H54 (cell line): ENCODE measurements at places on chromosomes 5 and 9.

DNA sequence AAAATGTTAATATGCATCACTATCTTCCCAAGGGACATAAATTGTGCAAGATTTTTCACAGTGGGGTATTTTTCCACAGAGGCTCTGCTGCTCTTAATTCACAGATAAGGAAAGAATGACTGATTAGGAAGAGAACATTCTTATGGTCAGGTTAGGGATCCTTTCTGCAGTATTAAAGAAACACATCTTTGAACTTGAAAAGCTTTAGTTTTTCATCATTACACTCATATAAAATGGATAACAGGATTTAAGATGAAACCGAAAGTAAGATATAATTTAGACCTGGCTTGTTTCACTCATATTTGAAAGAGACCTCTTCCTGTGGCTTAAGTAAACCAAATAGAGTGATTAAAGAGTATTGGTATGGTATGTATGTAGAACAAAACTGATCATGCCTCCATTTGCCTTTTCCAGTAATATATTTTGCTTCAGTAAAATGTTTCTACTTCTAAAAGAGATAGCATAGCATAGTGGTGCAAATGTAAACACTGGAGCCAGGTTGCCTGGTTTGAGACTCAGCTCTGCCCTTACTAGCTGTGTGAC, 160.0 kb downstream of the PRR16 start:
- no peak for DNase-seq

DNA sequence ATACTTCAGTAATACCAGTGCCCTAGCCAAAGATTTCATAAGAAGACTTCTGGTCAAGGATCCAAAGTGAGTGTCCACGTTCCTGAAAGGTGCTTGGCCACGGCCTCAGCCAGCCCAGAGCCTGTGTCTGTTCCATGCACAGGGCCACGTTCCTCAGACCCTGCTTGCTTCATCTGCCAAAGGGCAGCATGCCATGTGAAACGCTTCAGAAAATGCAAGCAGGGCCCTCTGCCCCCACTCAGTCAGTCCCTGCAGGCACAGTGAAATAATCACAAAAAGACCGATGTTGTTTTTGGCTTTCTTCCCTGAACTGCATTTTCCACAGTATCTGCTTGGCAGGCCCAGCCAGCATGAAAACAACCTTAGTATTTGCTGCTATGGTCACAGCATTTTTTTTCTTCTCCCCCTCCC, 85.5 kb upstream of the CTSL start:
- DNase-seq, result no peak

DNA sequence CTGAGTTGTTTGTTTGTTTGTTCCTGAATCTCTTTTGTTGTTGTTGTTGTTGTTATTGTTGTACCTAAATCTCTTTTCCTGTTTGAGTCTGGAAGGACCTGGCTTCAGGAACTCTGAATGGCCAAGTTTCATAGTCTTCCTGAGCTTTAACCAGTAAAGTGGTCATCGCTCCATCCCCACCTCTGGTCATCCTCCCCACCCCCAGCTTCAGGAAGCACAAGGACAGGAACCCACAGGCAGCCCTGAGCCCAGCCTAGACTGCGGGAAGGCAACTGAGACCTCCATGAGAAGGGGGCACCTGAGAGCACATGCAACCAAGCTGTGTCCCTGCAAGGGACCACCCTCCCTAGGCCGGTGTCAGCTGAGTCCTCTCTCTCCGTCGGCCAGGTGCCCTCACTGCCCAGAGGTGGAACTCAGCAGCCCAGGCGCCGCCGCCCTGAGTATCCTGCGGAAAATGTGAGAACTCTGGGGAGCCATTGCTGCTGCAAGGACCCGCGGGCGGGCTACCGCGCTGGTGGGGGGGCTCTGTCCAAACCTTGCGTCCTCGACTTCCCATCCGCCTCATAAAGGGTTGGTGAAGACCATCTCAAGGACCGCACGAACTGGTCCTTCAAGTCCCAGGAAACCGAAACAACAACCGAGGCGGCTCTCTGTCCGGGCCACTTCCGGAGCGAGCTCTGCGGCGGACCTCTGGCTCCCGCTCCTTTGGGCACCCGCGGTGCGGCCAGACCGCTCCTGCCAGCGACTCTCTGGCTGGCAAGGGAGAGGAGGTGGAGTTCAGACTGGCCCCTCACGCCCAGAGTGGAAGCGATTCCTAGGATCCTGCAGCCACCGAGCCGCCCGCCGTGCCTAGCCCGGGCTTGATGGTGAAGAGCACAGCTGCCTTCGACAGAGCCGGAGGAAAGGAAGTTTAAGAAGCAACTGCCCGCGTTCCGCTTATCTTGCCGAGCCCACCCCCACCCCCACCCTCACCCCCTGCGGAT, 4.2 kb downstream of the BARX1 start:
- no peak for DNase-seq

DNA sequence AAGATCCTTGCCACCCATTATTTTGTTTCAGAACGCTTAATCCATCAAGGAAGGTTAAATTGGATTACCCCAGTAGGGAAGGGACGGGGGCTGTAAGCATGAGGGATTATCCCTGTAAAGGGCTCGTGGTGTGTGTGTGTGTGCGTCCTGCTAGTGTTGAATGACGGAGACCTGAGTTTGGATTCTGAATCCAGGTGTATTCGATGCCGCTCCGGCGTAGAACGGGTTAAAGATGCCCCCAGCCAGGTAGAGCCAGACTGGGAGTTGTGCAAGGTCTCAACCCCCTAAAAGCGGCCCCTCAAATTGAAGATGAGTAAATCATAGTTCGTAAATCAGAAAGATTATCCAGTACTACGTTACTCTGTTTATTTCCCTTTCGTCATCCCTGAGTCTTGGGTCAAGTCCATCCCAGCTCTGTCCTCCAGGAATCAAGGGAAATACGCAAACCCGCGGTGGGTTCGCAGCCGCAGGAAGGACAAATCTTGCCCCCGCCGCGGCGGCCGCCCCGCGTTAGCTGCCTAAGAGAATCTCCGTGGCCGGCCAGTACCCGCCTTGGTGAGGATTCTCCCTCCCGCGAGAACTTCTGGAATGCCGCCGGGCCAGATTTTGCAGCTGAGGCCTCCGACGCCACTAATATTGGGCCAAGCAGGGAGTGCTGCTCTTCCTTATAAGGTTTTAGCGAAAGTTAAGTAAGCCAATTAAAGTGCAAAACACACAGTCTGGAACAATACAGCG, 586 bp upstream of the MTAP start:
- no peak for DNase-seq

GRCh38 chr5:55463613-55464012, 71.2 kb downstream of the PLPP1 start:
- DNase-seq, result no peak
